ENCODE measurements at places on chromosomes 4 and X. TPM values are rescaled to one million over a fixed set of nuclear protein-coding genes. Genes with fewer than 3 reads are reported as not detected.
A peak's percentile ranks its signal among the peaks of the same experiment; 100 is the strongest.

DNA sequence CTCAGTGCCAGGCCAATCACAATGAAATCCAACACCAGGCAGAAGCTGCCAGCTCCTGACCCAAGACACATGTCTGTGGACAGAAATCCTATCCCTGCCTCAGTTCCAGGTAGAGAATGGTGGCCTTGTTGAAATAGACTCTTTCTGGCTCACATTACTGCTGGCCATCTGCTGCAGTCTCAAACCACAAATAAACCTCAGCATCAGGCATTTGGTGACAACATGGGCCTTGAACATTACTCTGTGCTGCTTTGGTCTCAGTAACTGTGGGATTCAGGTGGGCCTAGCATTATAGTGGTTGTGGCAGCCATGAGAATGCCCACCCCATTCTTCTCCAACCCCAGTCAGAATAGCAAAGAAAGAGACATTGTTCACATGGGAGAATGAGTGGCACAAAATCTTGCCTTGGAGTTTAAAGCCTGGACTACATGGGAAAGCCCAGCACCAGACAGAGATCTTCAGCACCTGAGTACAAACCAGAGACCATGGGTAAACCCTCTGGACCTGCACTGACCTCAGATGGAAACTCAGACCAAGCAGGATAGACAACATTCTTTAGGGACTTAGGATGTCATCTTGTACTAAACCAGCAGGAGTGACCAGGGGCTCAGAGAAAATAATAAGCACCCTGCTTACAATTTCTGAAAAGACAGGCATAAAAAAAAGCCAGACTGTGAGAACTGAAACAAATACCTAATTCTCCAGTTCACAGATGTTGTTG lies 50.4 kb upstream of the TRAM1L1 start:
- DNase-seq = no peak

- DNase-seq = peak; percentile 81
Observed at GRCh38 chrX:13646154-13646549, 6.8 kb upstream of the TCEANC start.

GRCh38 chr4:140790765-140791164 lies 34.6 kb upstream of the TBC1D9 start:
- peak; percentile 13 for DNase-seq

GRCh38 chr4:147981305-147981704 lies 249.4 kb downstream of the ARHGAP10 start:
- peak; percentile 42 for DNase-seq

GRCh38 chr4:138869631-138870030 lies 145.9 kb upstream of the NOCT start:
- no peak for DNase-seq

DNA sequence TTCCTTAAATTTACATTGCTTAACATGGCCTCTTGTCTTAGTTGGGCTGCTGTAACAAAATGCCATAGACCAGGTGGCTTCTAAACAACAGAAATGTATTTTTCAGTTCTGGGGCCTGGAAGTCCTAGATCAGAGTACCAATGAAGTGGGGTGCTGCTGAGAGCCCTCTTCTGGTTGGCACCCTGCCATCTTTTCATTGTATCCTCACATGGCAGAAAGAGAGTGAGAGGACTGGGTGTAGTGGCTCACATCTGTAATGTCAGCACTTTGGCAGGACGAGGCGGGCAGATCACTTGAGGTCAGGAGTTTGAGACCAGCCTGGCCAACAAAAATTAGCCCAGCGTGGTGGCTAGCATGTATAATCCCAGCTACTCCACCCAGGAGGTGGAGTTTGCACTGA lies 12.0 kb upstream of the KLB start:
- no peak for DNase-seq

GRCh38 chr4:12778706-12779105 lies 705.4 kb downstream of the RAB28 start:
- no peak for DNase-seq

GRCh38 chr4:106032851-106033286 lies 137.6 kb downstream of the NPNT start:
- peak; percentile 60 for DNase-seq

DNA sequence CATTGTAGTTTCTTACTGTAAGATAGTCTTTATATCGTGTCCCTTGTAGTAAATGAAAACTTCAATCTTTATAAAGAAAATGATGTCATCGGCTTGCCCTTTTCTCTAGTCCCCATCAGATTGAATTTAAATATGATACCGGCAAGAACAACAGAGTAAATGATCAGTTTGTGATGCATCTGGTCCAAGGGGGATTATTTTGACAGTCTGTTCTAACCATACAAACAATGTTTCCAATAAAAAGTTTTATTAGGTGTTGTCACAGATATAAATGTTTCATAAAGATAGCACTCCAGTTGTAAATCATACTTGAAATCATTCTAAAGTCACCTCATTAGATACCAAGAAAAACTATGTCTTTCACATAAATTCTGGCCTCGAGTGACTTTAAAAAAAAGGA lies 72.3 kb downstream of the SLC9A6 start:
- DNase-seq = no peak

DNA sequence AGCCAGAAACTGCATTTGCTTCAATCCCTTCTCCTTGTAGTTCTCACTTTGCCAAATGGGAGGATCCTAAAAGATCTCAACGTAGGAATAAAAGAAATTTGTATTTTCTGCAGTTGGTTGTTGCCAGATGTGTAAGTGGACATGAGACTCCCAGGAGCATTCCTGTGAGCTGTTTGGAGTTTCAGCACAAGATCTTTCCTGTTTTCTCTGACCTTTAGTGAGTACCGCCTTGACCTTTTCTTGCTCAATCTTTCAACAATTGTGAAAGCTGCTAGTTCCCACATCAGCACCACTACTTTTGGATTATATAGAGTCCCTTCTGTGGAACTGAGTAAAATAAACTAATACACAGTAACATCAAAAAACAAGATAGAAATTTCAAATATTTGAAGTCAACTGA lies 683.8 kb upstream of the PABPC4L start:
- no peak for DNase-seq

DNA sequence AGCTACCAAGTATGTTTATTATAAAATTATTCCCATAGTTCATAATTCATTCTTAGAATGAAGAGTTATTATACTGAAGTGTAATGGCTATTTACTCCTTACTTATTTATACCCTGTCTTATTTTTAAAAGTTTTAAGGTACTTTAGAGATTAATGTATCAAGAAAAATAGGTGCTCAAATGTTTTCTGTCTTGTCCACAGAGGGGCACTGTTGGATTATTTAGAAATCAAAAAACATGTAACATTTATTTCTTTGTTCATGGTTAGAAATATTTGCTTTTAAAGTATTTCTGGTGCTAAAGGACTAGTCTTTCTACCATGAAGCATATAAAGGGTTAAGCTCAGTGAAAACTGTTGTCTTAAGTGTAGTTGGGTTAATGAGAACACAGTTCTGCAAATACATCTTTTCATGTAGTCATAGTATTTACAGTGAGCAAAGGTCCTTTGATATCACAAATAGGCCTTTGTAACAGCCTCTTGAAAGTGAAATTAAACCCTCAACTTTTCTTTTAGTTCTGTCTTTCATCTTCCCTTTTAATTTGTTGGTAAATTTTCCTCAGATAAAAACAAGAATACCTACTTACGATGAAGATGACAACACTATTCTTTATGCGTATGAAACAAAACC lies 7.7 kb downstream of the SCML1 start:
- DNase-seq = peak; percentile 47

DNA sequence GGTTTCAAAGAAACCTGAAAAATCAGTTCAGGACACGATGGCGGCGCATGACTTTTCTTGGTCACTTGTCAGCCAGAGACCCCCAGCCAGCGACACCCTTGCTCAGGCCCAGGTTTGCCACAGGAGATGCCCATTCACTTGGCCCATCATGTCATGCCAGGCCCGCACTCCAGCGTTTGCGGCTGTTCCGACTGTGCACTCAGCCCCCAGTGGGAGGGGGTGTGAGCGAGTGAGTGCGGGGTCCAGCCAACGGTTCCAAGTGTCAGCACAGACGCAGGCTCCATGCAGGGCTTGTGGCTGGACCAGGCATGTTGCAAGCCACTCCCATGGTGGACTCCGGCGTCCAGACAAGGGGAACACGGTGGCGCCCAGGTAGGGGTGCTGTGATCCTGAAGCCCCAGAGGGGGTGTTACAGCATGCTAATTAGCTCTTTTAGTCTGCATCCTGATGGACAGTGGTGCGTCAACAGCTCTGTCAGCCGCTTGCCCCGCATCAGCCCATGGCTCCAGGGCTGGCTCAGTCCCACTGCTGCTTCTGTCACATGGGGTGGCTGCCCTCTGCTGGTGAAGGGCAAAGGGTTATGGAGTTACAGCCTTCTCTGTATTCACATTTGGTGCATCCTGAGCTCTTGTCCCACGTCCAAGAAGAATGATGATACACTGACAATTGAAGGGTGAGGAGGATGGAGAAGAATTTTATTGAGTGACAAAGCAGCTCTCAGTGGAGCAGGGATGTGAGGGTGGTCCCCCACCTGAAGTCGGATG lies 3.7 kb upstream of the MAEA start:
- peak; percentile 15 for DNase-seq

DNA sequence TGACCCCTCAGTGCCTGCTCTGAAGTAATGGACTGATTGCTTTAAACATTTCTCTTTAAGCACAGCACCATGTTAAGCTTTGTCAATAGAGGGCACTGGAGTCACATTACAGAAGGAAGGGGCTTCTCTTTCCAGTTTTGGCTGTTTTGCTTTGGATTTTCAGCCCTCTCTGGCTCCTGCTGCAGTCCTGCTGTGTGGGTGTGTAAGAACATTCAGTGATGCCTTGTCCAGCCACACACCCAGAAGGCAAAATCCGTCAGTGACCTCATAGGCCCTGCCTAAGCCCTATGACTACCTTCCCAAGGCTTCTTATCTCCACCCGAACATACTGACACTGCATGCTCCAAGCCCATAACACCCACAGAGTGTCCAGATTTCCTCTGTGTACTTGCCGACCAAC lies 215.3 kb upstream of the CTSO start:
- peak; percentile 94 for DNase-seq

DNA sequence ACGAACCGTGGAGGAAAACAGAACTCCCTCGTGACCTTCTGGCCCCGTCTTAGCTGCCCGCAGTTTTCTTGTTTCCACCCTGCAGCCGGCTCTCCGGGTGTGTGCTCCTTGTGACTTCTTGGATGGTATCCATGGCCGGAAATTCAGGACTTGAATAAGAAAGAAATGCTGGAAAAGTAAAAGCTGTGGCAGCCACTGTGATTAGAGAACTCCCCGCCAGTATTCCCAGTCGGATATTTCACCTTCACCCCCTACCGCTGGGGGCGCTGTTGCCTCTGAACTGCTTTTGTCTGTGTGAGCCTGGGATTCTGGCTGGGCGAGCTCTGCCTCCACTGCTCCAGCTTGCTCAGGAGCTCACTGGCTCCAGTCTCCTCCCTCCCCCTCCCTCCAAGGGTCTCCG lies 41.5 kb upstream of the CYP4V2 start:
- DNase-seq = peak; percentile 80

- no peak for DNase-seq
Observed at GRCh38 chr4:159689526-159689925, 586.6 kb downstream of the RAPGEF2 start.

GRCh38 chr4:151618858-151619257 lies 141.9 kb downstream of the GATB start:
- no peak for DNase-seq

- DNase-seq = no peak
Observed at GRCh38 chrX:153816831-153817690, 13.3 kb downstream of the PDZD4 start.

DNA sequence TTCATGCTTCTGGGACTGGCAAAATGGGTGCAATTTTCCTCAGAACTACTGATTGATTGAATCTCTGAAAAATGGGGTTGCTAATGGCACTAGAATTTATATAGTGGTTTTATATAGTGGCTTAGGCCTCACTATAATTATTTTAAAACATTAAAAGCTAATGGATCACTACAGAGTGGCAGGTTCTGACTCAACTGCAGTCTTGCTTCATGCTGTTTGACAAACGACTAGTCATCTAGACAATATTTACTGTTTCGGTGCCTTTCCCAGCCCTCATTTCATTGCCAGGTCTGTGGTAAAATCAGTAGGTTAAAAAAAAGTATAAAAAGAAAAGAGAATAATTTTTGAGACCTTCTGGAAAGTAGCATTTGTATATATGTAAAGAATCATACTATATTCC lies 352.8 kb upstream of the ATOH1 start:
- DNase-seq = no peak

DNA sequence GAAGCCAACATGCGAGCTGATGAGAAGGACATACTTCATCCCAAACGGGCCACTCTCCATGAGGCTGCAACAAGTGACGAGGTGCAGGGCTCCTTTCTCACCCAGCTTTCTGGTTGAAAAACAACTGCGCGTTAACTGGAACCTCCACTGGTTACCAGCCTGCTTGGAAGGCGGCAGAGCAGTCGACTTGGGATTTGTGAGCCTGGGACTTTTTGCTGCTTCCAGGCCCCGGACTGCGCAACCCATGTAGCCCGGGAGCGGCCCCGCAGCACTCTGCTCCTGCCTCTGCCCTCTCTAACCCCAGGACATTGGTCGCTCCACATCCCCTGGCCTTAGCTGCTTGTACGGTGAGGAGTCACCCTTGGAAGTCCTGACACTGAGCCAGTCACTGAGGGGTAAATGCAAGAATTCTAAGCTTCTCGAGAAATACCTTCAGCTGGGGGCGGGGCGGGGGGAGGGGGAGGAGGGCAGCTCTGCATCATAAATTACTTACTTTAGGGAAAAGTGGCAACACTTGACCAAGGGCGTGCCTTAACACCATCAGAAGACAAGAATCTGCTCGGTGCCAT lies 72.7 kb downstream of the MTMR1 start:
- DNase-seq = no peak

- DNase-seq = no peak
Observed at GRCh38 chr4:155954118-155954685, 536 bp upstream of the CTSO start.

Gene CENPVL2
- total RNA-seq = 0.41 TPM

Gene RTL9
- 1.5 TPM for total RNA-seq

Gene AADAT
- total RNA-seq = 6.2 TPM

Gene CCNB3
- total RNA-seq = 0.82 TPM

Gene ARX
- not detected for total RNA-seq

Gene CCDC110
- total RNA-seq = 4.2 TPM

Gene PCYT1B
- total RNA-seq = 0.74 TPM

Gene SLC30A9
- total RNA-seq = 41.8 TPM

Gene BCORL1
- total RNA-seq = 1.9 TPM

Gene CD38
- total RNA-seq = not detected
